Stimulated activated CD4-positive, alpha-beta T cell treated with anti-CD3 and anti-CD28 coated beads, Interleukin-12 subunit alpha, Interleukin-12 subunit beta, amount 100 ng/mL, for 4 hours (primary cell): ENCODE measurements at places on chromosomes 16 and 17.

- peak; percentile 30 for DNase-seq
Observed at GRCh38 chr16:354971-355461, 2.5 kb upstream of the AXIN1 start.

- DNase-seq, result no peak
Observed at GRCh38 chr17:31690151-31690551, 168.9 kb downstream of the COPRS start.

- no peak for DNase-seq
Observed at GRCh38 chr17:72996791-72997190, 95.7 kb downstream of the SLC39A11 start.

GRCh38 chr17:70317421-70317820, 148.1 kb downstream of the KCNJ2 start:
- DNase-seq, result no peak
